ENCODE measurements at places on chromosomes 16 and 17. TPM values are rescaled to one million over a fixed set of nuclear protein-coding genes. Genes with fewer than 3 reads are reported as not detected.

DNA sequence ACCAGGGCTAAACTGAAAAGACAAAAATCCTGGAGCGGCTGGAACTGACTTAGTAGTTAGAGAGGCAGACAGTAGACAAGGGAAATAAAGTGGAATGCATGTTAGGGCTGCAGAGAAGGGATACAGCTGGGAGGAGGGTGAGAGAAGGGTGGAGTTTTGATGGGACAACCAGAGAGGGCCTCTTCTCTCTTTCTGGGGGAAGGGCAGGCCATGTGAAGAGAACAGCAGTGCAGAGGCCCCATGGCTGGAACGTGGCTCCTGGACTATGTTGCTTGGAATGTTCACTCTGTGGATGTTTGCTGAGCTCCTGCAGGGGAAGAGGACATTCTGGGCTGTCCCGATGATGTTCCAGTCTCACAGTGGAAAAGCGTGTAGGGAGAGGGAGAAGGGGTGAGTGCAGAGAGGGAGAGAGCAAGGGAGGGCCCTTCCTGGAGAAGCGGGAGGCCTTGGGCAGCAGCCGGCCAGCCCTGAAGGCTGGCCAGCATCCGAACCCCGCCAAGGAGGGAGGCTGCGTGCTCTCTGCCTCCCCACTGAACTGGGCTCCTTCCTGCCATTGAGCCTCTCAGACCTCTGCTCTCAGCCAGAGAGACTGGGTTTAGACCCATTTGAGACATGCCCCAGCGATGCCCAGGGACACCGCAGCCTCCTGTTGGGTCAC lies 33.1 kb upstream of the GSE1 start:
- no peak for DNase-seq

Gene CHRNE
- not detected for total RNA-seq

GRCh38 chr17:37791447-37792399 lies 46.9 kb upstream of the HNF1B start:
- no peak for DNase-seq

DNA sequence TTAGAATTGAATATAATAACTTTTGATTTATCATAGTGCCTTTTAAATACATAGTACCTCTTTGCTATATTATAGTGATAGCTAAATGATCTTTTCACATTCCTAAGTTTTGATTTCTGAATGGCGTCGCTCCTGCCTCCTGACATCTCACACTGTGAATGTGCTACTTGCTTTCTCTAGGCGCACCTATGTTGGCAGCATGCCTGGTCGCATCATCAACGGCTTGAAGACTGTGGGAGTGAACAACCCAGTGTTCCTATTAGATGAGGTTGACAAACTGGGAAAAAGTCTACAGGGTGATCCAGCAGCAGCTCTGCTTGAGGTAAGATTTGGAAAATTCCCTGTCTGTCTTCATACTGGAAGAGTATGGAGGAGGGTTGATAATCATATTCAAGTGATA lies 29.8 kb upstream of the ABCC11 start:
- peak; percentile 44 for DNase-seq

DNA sequence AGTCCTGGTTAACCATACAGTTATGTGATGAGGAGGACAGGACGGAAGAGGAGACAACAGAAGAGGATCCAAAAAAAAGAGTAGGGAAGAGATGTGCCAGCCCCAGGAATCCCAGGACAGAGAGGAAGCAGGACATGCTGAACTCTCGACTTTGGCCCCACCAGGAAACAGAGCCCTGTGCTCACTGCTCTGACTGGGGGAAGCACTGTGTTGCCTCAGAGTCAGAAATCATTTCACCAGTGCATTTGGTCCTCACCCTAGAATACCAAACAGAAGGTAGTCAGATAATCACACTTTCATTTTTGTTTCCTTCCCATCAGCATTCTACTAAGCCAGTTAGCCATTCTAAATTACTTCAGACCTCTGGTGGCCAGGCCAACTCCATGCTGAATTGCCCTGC lies 421.0 kb upstream of the CDH5 start:
- DNase-seq, result no peak

DNA sequence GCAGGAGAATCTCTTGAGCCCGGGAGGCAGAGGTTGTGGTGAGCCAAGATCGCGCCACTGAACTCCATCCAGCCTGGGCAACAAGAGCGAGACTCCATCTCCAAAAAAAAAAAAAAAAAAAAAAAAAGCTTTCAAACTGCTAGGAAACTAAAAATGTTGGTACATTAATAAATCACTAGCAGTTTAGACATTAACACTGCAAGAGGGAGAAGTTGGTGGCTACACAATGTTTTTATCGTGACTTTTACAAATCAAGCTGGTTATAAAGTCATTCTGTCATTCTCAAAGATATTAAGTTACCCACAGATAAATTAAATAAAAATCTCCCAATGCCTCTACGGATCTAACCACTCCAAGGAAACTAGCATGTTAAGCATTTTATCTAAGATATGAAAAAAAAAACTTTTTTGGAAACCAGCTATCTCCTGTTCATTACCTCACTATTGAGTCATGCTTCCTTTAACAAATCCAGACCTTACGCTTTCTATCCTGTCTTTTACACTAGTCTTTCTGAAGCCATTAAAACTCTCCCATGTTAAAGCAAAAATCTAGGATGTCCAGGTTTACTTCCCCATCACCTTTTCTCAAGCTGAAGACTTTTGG lies 85.9 kb upstream of the SMURF2 start:
- no peak for DNase-seq

GRCh38 chr17:79530361-79531105 lies 80.3 kb downstream of the RBFOX3 start:
- DNase-seq, result no peak

GRCh38 chr17:76527430-76528111 lies 9.9 kb downstream of the CYGB start:
- peak; percentile 64 for DNase-seq

DNA sequence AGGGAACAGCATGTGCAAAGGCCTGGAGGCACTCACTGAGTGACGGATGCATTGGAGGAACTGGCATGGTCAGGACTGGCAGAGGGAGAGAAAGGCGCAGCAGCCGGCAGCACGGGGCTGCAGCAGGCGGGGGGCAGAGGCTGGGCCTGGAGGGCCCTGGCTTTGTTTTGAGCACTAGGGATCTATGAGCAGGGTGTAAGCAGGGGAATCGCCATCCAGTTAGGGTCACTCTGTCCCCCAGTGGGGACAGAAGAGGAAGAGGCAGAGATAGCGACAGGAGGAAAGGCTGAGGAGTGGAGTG lies 14.2 kb downstream of the HSD11B2 start:
- no peak for DNase-seq

Gene CCL5
- not detected for total RNA-seq

- peak; percentile 71 for DNase-seq
These were observed 14.4 kb downstream of the SLFN5 start for GRCh38 chr17:35257208-35257659.

Data from foreskin keratinocyte (primary cell).